ENCODE measurements at places on chromosomes 1 and 21.

GRCh38 chr1:183918589-183918988 lies 113.7 kb downstream of the RGL1 start:
- no peak for DNase-seq

DNA sequence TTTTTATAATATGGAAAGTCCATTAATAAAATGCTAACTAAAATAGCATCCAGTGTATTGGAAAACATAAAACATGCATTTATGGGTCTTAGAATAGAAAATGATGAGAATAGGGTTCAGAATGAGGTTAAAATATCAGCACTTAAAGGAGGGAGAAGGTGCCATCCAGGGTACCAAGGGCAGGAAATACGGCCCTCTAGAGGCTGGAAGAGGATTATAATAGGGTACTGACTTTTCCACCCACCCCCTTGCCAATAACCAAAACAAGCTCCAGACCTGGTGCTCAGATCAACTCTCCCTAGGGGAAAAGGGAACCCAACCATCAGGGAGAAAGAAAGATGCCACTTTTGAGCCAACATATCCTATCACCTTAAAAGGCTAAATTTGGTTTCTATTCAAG lies 26.7 kb downstream of the ASTN1 start:
- no peak for DNase-seq

GRCh38 chr1:10626791-10627410 lies 152.2 kb downstream of the PEX14 start:
- DNase-seq = no peak

GRCh38 chr1:164087906-164088453 lies 471.0 kb upstream of the PBX1 start:
- DNase-seq = no peak

DNA sequence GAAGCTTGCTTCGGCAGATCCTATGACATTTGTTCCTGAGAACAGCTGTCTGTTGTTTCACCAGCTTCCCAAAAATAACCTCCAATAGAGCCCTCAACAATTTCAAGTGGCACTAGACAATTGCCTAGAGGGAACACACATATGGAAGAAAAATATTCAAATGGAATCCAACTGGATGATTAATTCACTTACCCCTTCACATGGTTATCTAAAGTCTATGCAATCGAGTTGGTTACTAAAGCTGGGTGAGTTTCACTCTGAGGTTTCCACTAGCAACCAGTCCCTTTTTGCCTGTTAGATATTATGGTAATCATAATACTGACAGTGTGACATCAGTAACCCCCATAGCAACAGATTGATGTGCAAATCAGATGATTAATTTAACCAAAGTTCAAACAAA lies at the start of gene LEMD1:
Gene LEMD1, minus strand, starts transcription at position 259 of the 400 bp plus-strand sequence. CDS start 1,520 bp downstream, outside the sequence.
- no peak for DNase-seq

DNA sequence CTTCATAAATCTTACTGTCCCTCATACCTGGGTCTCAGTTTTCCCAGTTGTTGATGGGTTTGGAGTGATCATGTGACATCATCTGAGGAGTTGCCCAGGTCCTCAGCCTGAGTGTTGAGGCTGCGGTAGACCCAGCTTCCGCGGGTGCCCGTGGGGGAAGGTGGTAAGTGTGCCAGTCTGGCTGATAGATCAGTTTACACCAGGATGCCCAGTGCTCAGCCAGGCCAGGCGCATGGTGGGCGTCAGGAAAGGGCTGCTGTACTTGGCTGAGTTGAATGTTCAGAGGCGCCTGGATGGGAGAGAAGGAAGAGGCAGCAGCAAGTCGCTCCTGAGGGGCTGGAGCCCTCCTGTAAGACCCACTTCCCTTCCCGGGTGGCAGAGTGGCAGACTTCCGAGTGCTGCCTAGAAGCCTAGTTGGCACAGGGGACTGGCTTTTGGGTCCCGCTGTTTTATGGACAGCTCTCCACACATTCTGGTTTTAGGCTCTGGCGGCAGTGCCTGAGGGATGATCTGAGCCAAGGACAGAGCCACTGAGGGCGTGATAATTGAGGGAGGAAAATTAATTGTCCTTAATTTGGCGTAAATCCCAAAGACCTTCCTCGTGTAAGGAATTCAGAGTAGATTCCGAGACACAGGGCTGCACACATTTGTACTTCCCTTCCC lies 35.8 kb downstream of the PTPRF start:
- DNase-seq = no peak

GRCh38 chr1:160124705-160125478 lies 9.3 kb downstream of the ATP1A2 start:
- peak; percentile 74 for DNase-seq

- peak; percentile 75 for DNase-seq
Observed at GRCh38 chr1:206864939-206865671, at the start of gene IL20. Gene IL20, plus strand, starts transcription at chr1:206865623. Its CDS starts 230 bp downstream, at chr1:206865853.

DNA sequence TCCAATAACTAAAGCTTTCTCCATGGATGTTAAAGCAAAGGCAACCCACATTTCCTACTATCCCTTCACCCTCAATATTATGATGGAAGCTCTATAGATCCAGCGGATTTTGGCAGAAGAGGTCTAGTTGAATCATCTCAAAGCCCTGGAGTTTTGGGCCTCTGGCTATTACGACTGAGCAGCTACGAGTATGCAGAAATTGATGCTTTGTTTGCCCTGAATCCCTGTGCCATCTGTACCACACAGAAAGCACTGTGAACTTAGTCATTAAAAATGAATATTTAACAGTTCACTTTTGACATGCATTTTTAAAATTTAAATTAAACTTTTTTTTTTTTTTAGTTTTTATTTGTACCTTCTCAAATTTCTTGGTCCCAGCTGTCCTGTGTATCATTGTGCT lies 705.4 kb upstream of the PTBP2 start:
- no peak for DNase-seq

DNA sequence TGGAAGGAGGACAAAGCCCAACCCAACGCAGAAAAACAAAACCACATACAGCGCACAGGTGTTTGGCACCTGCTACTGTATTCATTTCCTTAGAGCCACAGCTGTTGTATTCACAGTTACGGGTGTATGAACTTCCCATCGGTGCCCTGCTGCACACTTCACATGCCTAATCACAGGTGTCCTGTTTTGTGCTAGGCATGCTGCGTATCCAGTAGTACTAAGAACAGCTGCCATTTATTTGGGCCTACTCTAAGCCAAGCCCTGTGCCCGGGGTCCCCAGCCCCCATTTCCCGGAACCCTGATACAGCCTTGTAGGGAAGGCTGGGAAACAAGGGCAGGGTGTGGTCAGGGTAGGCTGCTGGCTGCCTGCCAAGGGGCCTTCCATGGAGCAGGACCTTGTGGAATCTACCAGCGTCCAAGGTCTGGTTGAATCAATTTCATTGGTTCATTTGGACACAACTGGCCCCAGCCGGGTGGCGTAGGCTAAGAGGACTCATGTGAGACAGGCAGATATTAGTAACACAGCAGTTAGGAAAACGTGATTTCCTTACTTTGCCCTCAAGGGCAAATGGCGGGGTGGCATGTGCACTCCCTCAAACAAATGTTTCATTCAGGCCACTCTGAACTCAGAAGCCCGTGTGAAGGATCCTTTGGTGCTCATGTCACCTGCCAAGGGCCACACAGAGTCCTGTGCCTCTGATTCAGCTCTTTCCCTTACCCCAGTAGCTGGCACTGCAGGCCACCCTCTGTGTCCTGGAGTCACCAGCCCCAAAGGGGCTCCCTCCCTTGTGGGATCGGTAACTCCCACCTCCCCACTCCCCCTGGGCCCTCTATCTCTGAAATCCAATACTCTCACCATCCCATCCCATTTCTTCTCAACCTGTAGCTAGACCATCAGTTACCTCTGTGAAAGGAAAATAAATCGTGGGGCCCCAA lies 986 bp upstream of the RNF186 start:
- DNase-seq = no peak

DNA sequence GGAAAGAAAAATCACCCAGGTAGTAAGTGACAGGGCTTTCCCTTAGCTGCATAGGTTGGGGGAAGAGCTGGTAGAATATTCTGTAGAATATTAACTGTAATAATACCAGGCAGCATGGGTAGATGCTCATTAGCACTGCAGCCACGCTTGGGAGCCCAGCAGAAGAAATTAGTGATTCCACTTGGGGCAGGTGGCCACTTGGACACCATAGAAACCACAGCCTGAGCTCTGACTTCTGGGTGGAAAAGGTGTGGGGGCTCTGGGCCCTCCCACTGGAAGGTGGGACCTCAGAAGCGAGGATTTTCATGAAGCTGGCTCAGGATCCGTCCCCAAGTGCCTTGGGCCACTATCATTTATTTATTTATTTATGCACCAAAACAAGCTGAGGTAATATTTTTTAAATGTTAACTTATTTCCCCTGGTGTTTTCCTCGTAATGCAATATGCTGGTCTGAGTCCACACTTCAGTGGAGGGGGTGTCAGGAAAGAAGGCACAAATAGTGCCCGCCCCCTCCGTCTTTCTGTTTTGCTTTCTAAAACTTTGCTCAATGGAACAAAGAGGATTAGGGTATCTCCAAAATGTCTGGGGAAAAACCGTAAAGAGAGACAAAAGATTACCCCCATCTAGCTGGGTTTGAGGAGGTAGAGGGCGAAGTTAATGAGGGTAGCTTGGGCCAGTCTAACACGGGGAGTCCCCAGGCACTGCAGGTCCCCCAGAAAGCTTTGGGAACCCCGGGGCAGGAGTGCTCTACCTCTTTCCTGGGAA lies 75.2 kb upstream of the GADD45A start:
- no peak for DNase-seq
